Activated CD4-positive, alpha-beta T cell treated with anti-CD3 and anti-CD28 coated beads, Interleukin-2, amount 10 ng/mL, durations not matched to agents 24 days and 14 days (primary cell): ENCODE measurements at places on chromosomes 4 and X. TPM values are rescaled to one million over a fixed set of nuclear protein-coding genes. Genes with fewer than 3 reads are reported as not detected.
A peak's percentile ranks its signal among the peaks of the same experiment; 100 is the strongest.

DNA sequence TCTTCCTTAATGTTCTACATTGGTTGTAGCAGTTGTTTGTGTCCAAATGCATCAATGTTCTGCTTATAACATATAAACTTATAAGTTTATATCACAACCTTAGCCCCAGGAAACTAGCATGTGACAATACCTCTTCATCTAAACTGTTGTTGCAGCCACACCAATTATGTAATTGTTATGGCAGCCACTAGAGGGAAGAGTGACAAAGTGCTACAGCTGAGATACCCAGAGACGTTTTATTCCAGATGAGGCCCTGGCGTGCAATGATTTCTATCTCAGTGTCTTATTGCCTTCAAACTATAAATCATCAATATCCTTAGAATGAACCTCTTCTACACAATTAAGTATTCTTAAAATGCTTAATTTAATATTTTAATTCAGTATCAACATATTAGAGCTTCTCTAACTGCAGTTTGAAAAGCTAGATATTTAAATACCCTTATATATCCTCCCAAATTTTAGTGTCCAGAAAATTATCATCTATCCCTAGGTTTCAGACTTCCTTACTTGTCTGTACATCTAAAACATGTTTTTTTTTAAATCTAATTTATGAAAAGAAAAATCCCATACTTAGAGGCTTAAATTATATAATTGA is 171.6 kb downstream of the PCDH10 start:
- no peak for DNase-seq
- H3K4me3 ChIP-seq, result no peak overlapping the region
- H3K27ac ChIP-seq, result no peak overlapping the region
- no peaks in the 10 kb centered on the region for H3K4me1 ChIP-seq

DNA sequence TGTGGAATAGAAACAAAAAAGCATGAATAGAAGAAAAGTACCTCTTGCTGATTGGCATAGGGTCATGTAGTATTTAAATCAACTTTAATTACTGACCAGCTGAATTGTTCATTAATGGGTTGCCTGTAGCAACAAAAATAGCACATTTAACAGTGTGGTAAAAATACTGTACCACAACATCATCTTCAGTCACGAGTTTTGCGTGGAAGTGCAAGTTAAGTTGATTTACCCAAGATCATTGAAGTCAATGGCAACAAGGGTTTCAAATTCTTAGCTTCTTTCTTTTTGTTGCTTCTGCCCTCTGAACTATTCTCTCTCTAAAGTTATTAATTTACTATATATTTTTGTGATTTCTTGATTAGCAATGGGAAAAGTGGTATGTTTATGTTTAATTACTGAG is 526.6 kb downstream of the C4orf33 start:
- H3K4me3 ChIP-seq, result no peak overlapping the region
- no peaks in the 10 kb centered on the region for H3K27me3 ChIP-seq
- no peaks in the 10 kb centered on the region for H3K36me3 ChIP-seq
- H3K27ac ChIP-seq, result no peak overlapping the region
- no peaks in the 10 kb centered on the region for H3K4me1 ChIP-seq
- DNase-seq, result no peak

GRCh38 chr4:153169776-153170175 is 34.5 kb upstream of the TRIM2 start:
- H3K4me3 ChIP-seq, result no peak overlapping the region
- H3K4me1 ChIP-seq, result no peaks in the 10 kb centered on the region
- H3K36me3 ChIP-seq, result no peaks in the 10 kb centered on the region

DNA sequence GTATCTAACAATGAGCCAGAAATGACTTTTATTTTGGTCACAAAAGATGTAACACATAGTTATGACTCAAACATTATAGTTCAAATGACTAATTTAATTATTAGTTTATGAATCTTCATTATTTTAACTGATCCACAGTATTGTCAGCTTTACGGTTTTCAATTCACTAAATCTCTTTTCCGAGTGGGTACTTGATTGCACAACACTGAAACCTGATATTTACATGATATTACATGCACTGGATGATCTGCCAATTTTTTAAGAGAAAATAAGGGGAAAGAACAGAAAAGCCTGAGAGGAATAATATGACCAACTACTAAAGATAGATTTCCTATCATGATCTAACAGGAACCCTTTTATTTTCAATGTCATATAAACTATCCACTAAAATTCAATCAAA is 1446.0 kb downstream of the FSTL5 start:
- H3K27me3 ChIP-seq, result no peaks in the 10 kb centered on the region
- no peak for DNase-seq
- H3K27ac ChIP-seq, result no peak overlapping the region
- H3K36me3 ChIP-seq, result no peaks in the 10 kb centered on the region
- H3K4me1 ChIP-seq, result no peaks in the 10 kb centered on the region

GRCh38 chr4:151961456-151961855 is 200.6 kb upstream of the GATB start:
- peaks cover 14% of the 10 kb centered on the region for H3K27me3 ChIP-seq
- no peak overlapping the region for H3K27ac ChIP-seq
- H3K36me3 ChIP-seq, result no peaks in the 10 kb centered on the region
- DNase-seq, result no peak

- H3K27ac ChIP-seq, result no peak overlapping the region
- peaks cover 11% of the 10 kb centered on the region for H3K27me3 ChIP-seq
- no peak for DNase-seq
- no peaks in the 10 kb centered on the region for H3K36me3 ChIP-seq
- H3K4me1 ChIP-seq, result peaks cover 4% of the 10 kb centered on the region
- no peak overlapping the region for H3K4me3 ChIP-seq
Measured at GRCh38 chr4:82219346-82219745, 154.4 kb downstream of the HNRNPD start.

GRCh38 chrX:29965634-29966033 is 249.7 kb upstream of the MAGEB2 start:
- H3K36me3 ChIP-seq, result no peaks in the 10 kb centered on the region
- no peak overlapping the region for H3K4me3 ChIP-seq
- no peaks in the 10 kb centered on the region for H3K4me1 ChIP-seq
- no peak for DNase-seq
- H3K27me3 ChIP-seq, result no peaks in the 10 kb centered on the region

DNA sequence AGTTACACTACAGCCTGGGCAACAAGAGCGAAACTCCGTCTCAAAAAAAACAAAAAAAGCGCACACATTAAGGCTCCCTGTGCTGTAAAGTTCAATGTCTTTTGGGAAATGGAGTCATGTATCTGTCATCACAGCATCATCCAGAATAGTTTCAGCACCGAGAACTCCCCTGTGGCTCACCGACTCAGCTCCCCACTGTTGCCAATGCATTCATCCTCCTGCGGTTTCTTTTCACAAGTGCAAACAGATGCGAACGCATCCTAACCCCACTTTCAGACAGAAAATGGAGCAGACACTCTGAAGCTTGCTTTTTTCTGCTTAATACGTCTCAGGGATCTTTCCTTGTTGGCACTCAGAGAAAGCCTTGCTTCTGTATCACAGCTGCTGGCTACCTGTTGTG is 13.8 kb upstream of the SH3TC1 start:
- H3K4me3 ChIP-seq, result no peak overlapping the region
- no peaks in the 10 kb centered on the region for H3K4me1 ChIP-seq
- H3K27ac ChIP-seq, result no peak overlapping the region
- no peak for DNase-seq

DNA sequence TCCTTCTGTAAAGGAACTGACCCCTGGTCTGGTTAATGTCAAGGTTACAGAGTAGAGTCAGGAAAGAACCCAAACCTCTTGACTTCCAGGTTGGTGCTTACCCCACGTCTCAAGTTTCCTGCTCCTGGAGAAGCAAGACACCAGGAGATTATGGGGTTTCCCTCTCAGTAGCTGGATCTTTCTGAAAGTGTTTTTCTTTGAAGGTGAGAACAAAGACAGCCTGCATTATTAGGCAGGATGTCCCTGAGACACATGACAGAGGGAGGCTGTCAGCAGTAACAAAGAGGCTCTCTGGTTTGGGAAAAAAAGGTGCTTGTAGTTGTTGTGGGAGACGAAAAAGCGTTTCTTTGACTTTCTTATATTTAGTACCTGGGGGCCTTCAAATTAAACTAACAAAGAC is 44.7 kb upstream of the IGFBP7 start:
- H3K27ac ChIP-seq, result no peak overlapping the region
- no peaks in the 10 kb centered on the region for H3K4me1 ChIP-seq
- H3K4me3 ChIP-seq, result no peak overlapping the region
- H3K27me3 ChIP-seq, result peaks cover 4% of the 10 kb centered on the region
- no peak for DNase-seq
- no peaks in the 10 kb centered on the region for H3K36me3 ChIP-seq

GRCh38 chr4:53538756-53539155 is 52.5 kb downstream of the LNX1 start:
- no peaks in the 10 kb centered on the region for H3K36me3 ChIP-seq
- no peak overlapping the region for H3K27ac ChIP-seq
- no peak overlapping the region for H3K4me3 ChIP-seq
- H3K4me1 ChIP-seq, result no peaks in the 10 kb centered on the region
- DNase-seq, result no peak

DNA sequence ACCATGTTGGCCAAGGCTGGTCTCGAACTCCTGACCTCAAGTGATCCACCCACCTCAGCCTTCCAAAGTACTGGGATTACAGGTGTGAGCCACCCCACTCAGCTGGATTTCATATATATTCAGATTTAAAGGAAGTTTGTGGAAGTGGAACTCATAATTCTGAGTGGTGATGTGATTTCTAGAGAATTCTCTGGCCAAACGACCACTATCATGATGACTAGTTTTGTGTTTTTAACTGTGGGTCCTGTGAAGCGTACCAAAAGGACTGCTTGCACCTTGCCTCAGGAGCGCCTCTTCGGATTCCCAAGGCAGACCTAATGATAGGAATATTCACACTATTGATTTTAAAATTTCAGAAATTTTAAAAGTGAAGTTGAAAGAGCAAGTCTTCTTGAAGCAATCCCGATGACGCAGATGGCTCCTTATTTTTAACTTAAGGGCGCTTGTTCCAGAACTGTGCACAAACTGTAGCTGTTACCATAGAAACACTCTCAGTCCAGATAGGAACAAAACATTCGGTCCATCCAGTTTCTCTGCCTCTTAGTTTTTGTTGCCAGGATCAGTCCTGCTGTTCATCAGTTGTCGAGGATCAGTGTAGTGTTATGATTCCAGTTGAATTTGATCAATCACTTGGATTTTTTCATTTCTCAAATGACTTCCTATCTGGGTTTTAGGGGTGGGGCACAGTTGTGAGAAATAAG is 51.7 kb upstream of the CLCN4 start:
- H3K27me3 ChIP-seq, result no peaks in the 10 kb centered on the region
- no peak overlapping the region for H3K4me3 ChIP-seq
- H3K27ac ChIP-seq, result no peak overlapping the region

- H3K4me1 ChIP-seq, result no peaks in the 10 kb centered on the region
- no peak for DNase-seq
- H3K36me3 ChIP-seq, result no peaks in the 10 kb centered on the region
- H3K27ac ChIP-seq, result no peak overlapping the region
Measured at GRCh38 chrX:38205039-38205438, 15.6 kb downstream of the SRPX start.

DNA sequence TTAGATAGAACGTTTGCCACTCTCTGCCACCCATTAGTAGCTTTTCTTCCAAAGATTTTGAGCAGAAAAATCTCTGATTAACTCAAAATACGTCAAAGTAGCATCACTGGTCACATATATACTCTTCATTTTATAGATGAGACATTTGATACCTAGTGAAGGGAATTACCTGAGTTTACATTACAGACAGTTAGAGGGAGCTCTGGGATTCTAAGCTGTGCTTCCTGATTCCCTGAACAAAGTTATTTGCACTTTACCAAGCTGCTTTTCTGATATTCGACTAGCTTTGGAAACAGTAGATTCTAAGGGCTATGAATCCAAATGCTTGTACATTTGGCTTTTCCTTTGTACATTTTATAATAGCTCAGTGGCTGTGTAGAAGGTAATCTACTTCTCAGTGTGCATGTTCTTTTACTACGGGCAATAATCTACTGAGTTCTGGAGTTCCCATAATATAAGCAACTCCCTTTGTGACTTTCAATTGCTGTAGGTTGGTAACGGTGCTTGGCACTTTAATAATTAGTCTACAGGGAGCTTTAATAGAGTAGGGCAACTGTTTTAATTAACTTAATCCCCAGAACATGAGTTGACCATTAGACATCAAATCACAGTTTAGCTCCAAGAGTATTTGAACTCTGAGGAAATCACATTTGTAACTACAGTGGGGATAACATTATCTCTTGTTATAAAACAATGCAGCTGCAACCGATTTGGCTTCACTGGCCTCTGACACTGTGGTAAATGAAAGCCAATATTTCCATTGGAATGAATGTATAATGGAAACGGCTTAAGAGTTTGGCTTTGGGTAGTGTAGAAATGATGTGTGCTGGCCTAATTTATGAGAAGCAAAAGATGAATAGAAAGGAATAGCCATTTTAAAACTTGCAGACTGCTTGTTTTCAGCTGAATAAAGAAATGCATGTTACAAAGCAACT is 1602.4 kb downstream of the STIM2 start:
- H3K4me3 ChIP-seq, result no peak overlapping the region
- no peaks in the 10 kb centered on the region for H3K4me1 ChIP-seq
- no peak overlapping the region for H3K27ac ChIP-seq
- no peaks in the 10 kb centered on the region for H3K36me3 ChIP-seq

GRCh38 chrX:46571423-46572339 is 1.9 kb upstream of the CHST7 start:
- H3K4me3 ChIP-seq, result peak overlapping the region; percentile 89
- no peaks in the 10 kb centered on the region for H3K27me3 ChIP-seq
- peak overlapping the region; percentile 88 for H3K27ac ChIP-seq
- no peak for DNase-seq
- H3K36me3 ChIP-seq, result peaks cover 3% of the 10 kb centered on the region
- peaks cover 27% of the 10 kb centered on the region for H3K4me1 ChIP-seq

DNA sequence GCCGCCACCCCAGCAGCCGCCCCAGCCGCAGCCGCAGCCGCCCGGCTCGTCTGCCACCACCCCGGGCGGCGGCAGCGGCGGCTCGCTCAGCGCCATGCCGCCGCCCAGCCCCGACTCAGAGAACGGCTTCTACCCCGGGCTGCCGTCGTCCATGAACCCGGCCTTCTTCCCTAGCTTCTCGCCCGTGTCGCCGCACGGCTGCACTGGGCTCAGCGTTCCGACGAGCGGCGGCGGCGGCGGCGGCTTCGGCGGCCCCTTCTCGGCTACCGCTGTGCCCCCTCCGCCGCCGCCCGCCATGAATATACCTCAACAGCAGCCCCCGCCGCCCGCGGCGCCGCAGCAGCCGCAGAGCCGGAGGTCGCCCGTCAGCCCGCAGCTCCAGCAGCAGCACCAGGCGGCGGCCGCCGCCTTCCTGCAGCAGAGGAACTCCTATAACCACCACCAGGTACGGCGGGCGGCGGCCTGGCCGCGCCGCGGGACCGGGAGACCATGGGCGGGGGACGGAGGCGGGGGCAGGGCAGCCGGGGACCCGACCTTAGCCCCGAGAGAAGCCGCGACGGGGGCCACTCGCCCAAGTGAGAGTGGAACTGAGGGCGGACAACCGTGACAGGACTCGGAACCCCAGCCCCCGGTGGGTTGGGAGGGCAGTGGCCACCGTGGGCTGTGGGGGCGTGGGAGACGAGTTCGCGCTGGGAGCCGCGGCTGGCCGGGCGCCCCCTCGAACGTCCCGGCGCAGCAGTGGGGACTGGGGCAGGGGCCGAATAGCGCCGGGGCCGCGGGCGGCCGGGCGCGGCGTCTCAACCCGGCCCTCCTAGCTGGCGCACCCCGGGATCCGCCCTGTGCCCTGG is 1.8 kb downstream of the CPEB2 start:
- peaks cover 9% of the 10 kb centered on the region for H3K36me3 ChIP-seq
- peaks cover 25% of the 10 kb centered on the region for H3K4me1 ChIP-seq
- no peaks in the 10 kb centered on the region for H3K27me3 ChIP-seq
- H3K4me3 ChIP-seq, result peak overlapping the region; percentile 83
- peak; percentile 87 for DNase-seq

Gene SNCA
- total RNA-seq, result 0.19 and 0.23 TPM in 2 replicates

Gene DMRTC1
- not detected in 2 replicates for total RNA-seq

Gene KIAA1210
- not detected in 2 replicates for total RNA-seq

Gene ATOH1
- total RNA-seq, result not detected in 2 replicates

Gene RHOXF2
- not detected in 2 replicates for total RNA-seq

Gene GC
- not detected in 2 replicates for total RNA-seq

Gene NWD2
- total RNA-seq, result not detected in 2 replicates

Gene STS
- total RNA-seq, result 0.86 and 1.0 TPM in 2 replicates

Gene CCDC160
- not detected in 2 replicates for total RNA-seq

Gene SLC2A9
- total RNA-seq, result 1.6 and 2.4 TPM in 2 replicates
